ENCODE measurements at places on chromosomes 4 and X. TPM values are rescaled to one million over a fixed set of nuclear protein-coding genes. Genes with fewer than 3 reads are reported as not detected.

RNF175 gene
- not detected for total RNA-seq

RAB41 gene
- not detected for total RNA-seq

PDZD4 gene
- 0.56 TPM for total RNA-seq

RP2 gene
- 15.5 TPM for total RNA-seq

RTL3 gene
- 0.19 TPM for total RNA-seq

FAM149A gene
- 2.3 TPM for total RNA-seq

MAGEA9B gene
- not detected for total RNA-seq

COL25A1 gene
- total RNA-seq: 0.19 TPM
